ENCODE measurements at places on chromosomes 16 and 17. TPM values are rescaled to one million over a fixed set of nuclear protein-coding genes. Genes with fewer than 3 reads are reported as not detected.

GRCh38 chr16:1069154-1069553 is 3.4 kb upstream of the SSTR5 start:
- DNase-seq, result no peak

- DNase-seq, result no peak
Observed at GRCh38 chr17:50659179-50659578, 24.5 kb downstream of the ABCC3 start.

DNA sequence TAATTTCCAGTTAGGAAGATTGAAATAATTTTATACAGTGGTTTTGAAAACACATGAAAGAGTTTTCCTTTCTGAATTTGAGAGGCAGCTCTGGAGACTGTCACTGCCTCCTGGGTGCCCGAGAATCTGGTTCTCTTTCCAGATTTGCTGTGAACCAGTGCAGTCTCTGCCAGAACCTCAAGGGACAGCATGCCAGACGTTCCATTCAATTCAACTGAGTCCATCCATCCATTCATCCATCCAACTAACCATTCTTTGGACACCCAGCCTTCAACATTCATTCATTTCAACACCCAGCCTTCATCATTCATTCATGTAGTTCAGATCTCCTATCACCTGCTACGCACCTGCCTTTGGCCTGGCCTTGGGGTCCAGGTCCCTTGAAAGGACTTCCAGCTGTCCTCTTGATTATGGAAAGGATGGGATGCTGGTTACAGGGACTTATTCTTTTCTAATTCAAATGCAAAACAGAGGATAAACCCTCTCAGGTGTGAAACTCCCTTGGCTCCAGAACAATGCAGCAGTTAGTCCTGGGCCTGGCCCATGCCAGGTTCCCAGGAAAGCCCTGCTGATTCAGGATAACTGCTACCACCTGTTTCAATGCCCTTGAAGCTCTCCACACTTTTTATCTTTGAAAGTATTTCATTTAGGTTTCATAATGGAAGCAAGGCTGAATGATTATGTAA is 68.7 kb downstream of the WSCD1 start:
- no peak for DNase-seq

GRCh38 chr17:20952183-20952582 is 90.6 kb downstream of the USP22 start:
- no peak for DNase-seq

DNA sequence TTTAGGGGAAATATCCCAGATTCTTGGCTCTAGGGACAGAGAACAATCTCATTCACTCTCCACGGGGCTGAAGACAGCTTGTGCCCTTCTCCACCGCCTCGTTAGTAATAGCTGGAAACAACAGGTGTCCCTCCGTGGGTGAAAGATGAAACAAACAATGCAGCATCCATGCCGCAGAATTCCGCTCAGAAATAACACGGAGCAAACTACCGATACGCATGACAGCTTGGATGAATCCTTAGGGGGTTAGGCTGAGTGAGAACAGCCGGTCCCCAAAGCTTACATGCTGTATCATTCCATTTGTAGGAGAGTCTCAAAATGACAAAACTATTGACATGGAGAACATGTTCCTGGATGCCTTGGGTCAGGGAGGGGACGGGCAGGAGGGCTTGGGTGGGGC is 29.4 kb upstream of the CACNG1 start:
- DNase-seq, result no peak

DNA sequence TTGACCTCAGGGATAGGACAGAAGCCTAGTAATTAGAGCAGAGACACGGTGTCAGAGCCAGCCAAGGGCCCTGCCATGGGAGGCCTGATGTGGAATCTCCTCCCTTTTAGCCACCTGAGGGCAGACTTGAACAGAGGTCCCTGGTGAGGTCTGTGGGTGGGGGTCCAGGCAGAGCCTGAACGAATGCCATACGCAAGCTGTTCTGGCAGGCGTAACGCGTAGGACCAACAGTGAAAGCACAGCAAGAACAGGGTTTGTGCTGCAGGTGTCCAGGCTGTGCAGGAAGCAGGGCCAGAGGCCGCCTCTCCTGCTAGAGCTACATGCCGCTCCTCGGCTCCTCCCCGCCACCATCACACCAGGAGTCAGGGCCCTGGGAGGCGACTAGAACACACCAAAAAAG is 81.9 kb upstream of the TBX2 start:
- DNase-seq, result no peak

DNA sequence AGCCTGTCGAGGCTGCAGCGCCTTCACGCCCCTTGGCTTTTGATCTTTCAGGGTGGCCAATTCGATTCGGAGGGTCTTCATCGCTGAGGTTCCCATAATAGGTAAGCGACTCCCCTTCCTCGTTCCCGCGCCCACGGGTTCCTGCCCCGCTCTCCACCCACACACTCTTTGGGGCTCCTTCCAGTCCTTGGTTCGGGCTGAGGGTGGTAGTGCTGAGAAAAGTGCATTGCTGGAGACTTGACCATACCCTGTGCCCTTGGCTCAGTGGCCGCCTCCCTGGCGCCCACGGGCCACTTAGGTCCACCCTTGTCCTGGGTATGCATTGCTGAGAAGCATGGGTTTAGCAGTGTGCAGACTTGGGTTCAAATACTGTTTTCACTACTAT is 491 bp downstream of the POLR2C start:
- no peak for DNase-seq

GRCh38 chr17:67682196-67682595 is 35.5 kb upstream of the NOL11 start:
- no peak for DNase-seq

DNA sequence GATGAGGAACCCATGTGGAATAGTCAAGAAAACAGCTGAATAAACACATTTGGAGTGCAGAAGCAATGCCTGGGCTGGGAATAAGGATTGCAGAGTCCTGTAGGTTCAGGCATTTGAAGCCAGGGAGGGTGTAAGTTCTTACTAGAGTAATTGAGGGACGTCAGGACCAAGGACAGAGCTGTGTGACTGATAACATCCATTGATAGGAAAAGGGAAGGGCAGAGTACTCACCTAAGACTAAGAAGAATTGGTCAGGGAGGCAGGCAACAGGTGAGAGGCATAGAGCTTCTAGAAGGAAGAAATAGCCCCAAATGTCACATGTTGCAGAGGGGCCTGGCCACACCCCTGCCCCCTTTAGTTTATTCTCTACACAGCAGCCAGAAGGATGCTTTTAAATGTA is 79.8 kb upstream of the TMEM132E start:
- no peak for DNase-seq

- DNase-seq, result no peak
Observed at GRCh38 chr17:77796176-77796860, 162.2 kb upstream of the TNRC6C start.

- no peak for DNase-seq
Observed at GRCh38 chr17:49468811-49469385, 26.2 kb upstream of the NGFR start.

DNA sequence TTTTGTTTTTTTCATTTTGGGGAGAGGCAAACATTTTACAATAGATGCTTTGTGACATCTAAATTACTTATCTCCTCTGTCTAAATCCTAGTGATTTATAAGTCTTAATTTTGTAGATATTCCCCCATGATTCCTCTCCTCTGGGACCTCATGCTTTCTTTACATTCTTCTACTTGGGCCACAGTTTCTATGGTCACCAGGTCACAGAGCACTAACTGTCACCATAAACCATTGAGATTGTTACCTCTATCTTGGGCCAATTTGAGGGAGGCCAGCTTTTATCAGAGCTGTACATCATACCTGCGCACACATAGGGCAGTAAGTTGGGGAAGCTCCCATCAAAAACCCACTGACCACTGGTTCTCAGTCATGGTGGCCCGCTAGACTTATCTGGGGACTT is 582.1 kb upstream of the SALL1 start:
- DNase-seq, result no peak

Gene P2RX5
- 16.4 TPM for total RNA-seq

Gene GSG1L2
- not detected for total RNA-seq

Gene GNAO1
- total RNA-seq, result 23.6 TPM

Gene ASGR1
- 0.30 TPM for total RNA-seq

Measured in left ventricle myocardium superior (tissue), 1 donor.